Activated T-helper 17 cell treated with anti-CD3 and anti-CD28 coated beads, Interleukin-2, amount 50 U/mL, for 72 hours (primary cell): ENCODE measurements at places on chromosomes 7 and 10.

GRCh38 chr7:28144266-28144665 is 36.3 kb downstream of the JAZF1 start:
- no peak for ATAC-seq
- H3K27ac ChIP-seq: no peak overlapping the region
- H3K36me3 ChIP-seq: no peaks in the 10 kb centered on the region
- H3K4me1 ChIP-seq: no peaks in the 10 kb centered on the region
- H3K27me3 ChIP-seq: no peaks in the 10 kb centered on the region
- H3K4me3 ChIP-seq: no peak overlapping the region

DNA sequence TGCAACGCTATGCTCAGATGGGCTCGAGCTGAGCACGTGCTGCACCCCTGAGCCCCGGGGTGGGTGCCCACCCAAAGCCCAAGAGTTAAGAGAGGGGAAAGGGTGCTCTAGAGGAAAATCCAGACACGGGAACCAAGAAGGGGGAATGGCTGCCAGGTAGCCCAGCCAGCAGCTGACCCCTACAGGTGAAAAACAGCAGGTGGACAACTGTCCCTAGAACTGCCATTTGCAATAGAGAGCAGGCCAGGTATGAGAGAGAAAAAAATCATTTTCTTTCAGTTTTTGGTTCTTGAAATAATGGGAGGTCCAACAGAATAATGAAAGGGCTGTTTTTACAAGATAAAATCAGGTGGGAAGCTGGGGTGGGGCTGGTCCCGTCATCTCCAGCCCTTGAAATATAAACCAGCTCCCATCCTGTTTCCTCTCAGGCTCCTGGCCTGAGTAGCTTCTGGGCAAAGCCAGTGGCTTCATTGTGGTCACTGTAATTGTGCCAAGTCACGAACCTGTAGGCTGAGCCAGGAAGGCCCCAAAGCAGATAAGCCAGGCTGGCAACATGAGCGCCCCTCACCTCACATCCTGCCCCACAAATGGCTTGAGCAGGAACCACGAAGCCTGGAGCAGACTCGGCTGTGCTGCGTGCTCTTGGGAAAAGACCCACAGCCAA is 257.8 kb downstream of the SNX10 start:
- ATAC-seq: no peak
- no peak overlapping the region for H3K27ac ChIP-seq
- H3K36me3 ChIP-seq: no peaks in the 10 kb centered on the region
- no peak overlapping the region for H3K4me3 ChIP-seq
- H3K4me1 ChIP-seq: no peaks in the 10 kb centered on the region

- no peak for ATAC-seq
- H3K36me3 ChIP-seq: no peaks in the 10 kb centered on the region
- no peak overlapping the region for H3K27ac ChIP-seq
These were observed 293.6 kb downstream of the DNAJB6 start for GRCh38 chr7:157630301-157630853.

GRCh38 chr7:158410720-158411119 is 176.9 kb downstream of the PTPRN2 start:
- ATAC-seq: no peak
- no peak overlapping the region for H3K4me3 ChIP-seq
- H3K36me3 ChIP-seq: no peaks in the 10 kb centered on the region
- H3K4me1 ChIP-seq: no peaks in the 10 kb centered on the region
- no peak overlapping the region for H3K27ac ChIP-seq

DNA sequence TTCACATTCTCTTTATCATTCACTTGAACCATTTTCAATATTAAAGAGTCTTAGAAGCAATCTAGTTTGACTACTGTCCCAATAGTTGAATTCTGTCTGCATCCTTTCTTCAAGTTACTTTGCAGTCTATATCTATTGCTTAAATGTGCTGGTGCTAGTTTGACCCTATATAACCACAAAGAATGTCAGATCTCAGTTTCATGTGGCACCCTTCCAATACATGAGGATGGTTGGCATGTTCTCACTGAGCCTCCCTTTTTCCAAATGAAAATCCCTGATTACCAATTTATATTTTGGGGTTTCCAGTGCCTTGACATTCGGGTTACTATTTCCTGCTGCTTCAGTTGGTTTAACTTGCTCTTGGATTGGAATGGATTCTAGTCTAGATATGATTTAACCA is 292.7 kb downstream of the EXOC4 start:
- H3K36me3 ChIP-seq: no peaks in the 10 kb centered on the region
- no peaks in the 10 kb centered on the region for H3K27me3 ChIP-seq
- peaks cover 13% of the 10 kb centered on the region for H3K4me1 ChIP-seq
- H3K27ac ChIP-seq: no peak overlapping the region
- ATAC-seq: no peak

GRCh38 chr10:99233689-99234037 is 2.0 kb downstream of the HPSE2 start:
- peaks cover 3% of the 10 kb centered on the region for H3K4me1 ChIP-seq
- H3K27me3 ChIP-seq: peaks cover 78% of the 10 kb centered on the region
- H3K4me3 ChIP-seq: peak overlapping the region; percentile 72
